Activated naive CD8-positive, alpha-beta T cell treated with anti-CD3 and anti-CD28 coated beads, Interleukin-2, amount 50 U/mL, for 16 hours (primary cell): ENCODE measurements at places on chromosomes 6 and 20.

- no peak for DNase-seq
These were observed 611 bp downstream of the EPB41L2 start for GRCh38 chr6:131062241-131063027.

DNA sequence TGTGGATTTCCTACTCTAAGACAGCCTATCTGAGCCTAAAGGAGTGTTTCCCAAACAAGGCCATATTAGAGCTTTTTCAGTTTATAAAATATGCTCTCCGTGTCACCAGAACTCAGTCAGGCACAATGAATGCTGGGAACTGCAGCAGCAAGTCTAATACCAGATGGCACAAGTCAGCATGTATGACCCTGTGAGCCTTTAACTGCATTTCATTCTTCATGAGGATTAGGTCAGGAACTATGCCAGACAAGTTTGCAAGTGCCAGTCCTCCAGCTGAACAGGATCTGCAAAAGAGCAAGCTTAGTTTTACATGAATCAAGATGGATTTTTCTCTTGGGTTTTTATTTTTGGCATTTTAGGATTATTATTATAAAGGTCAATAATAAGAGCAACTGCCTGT, 66.7 kb upstream of the SAMD5 start:
- DNase-seq = no peak

GRCh38 chr6:90328004-90328403, 31.4 kb upstream of the BACH2 start:
- DNase-seq = no peak

GRCh38 chr6:148257810-148258209, 84.8 kb upstream of the SASH1 start:
- DNase-seq = no peak

DNA sequence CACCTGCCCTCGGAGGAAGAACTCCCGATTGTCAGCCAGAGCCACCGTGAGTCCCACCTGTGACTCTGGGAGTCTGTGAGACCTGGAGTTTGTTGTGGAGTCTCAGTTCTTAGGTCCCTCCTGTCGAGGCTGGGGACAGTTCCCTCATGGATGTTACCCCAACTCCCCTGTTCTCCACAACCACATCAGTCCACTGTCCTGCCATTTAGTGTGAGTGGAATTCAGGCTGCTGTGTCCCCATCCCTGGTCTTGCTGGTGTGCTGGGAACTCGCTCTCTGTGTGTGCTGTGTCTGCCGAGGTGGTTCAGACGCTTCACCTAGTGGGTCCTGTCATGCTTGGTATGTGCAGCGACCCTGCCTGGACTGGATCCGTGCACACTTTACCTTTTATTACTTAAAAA, 163.2 kb downstream of the DTNBP1 start:
- no peak for DNase-seq

DNA sequence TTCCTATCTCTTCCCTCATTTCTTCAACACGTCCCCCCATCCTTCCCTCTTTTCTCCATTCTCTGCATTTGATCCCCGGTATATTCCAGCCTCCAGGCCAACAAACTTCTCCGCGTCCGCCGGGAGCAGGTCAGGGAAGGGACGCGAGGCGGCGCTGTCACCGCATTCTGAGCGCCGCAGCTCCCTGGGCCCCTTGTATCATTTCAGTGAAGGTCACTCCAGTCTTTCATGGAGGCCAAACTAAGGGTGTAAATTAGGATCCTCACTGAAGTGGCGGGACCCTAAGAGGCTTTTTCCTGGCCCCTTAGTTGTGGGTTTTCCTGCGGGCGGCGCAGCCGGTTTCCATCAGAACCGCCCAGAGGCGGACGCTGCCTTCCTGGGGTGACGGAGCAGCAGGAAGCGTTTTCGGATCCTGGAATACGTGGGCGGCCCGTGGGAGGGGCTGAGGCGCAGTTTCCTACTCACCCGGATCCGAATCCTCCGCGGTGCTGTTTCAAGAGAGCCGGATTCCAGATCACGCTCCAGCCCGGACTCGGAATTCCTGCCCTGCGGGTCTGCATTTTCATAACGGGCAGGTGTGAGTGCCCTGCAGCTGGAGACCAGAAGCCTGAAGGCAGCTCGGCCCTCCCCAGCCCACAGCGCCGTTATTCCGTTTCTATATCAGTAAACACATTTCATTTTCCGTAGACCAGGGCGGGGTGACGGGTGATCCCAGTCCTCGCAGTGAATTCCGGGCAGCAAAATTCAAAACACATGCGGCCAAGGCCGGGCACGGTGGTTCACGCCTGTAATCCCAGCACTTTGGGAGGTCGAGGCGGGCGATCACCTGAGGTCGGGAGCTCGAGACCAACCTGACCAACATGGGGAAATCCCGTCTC, 3.6 kb upstream of the MICA start:
- DNase-seq = no peak

- DNase-seq = no peak
These were observed 287.0 kb upstream of the STXBP5 start for GRCh38 chr6:146917182-146917581.

- no peak for DNase-seq
These were observed 43.2 kb downstream of the PACRG start for GRCh38 chr6:162770955-162771354.

- DNase-seq = no peak
These were observed 1.2 kb upstream of the GJA1 start for GRCh38 chr6:121434037-121434770.

DNA sequence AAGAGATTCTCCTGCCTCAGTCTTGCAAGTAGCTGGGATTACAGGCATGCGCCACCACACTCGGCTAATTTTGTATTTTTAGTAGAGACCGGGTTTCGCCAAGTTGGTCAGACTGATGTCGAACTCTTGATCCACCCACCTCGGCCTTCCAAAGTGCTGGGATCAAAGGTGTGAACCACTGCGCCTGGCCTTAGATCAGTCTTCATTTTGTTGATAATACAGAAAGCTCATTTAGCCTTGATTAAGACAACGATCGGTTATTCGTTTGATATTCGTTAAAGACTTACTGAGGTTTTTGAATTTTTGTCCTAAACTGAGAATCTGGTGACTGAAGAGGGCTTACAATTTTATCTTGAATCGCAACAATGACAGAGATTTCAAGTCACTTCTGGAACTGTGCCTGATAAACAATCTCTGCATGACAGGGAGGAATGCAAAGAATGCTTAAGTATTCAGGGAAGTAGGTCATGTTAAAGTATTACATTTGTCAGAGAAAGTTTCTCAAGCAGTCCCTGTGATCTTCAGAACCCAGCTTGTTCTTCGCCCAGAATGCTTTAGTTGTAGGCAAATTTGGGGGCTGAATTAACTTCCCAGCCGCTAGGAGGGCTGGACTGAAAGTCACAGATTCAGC, 14.8 kb downstream of the AKAP12 start:
- DNase-seq = no peak

- DNase-seq = no peak
These were observed 5.4 kb upstream of the TUBB2A start for GRCh38 chr6:3162565-3163247.
